ENCODE measurements at places on chromosomes 3 and 15. TPM values are rescaled to one million over a fixed set of nuclear protein-coding genes. Genes with fewer than 3 reads are reported as not detected.

The NMNAT3 gene
- 0.27 TPM for total RNA-seq

The WDR93 gene
- total RNA-seq = 0.13 TPM

The ZNF35 gene
- 18.5 TPM for total RNA-seq

The LMAN1L gene
- under 0.01 TPM for total RNA-seq

The IQCF5 gene
- not detected for total RNA-seq

The ADAMTSL3 gene
- under 0.01 TPM for total RNA-seq

The DIPK2A gene
- total RNA-seq = 110 TPM

The AHSG gene
- total RNA-seq = not detected

The IL17RD gene
- 2.5 TPM for total RNA-seq

The TRAIP gene
- 4.8 TPM for total RNA-seq
